ENCODE measurements at places on chromosomes 3 and 15.

DNA sequence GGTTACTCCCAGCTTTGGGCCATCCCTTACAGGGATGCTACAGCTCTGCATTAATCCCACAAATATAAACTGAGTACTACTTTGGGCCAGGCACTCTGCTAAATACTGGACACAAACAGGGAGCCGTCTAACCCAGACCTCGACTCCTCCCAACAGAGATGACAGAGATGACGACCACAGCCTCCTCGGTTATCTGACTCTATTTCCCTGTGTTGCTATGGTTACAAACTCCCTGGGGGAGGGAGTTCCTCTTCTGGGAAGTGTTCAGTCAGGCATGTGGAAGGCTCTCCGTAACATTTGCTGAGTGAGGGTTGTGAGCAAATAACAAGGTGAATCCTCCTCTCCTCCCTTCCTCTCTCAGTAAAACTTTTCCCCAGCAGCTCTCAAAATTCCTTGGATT, 6.7 kb upstream of the CMTM7 start:
- no peak for DNase-seq

DNA sequence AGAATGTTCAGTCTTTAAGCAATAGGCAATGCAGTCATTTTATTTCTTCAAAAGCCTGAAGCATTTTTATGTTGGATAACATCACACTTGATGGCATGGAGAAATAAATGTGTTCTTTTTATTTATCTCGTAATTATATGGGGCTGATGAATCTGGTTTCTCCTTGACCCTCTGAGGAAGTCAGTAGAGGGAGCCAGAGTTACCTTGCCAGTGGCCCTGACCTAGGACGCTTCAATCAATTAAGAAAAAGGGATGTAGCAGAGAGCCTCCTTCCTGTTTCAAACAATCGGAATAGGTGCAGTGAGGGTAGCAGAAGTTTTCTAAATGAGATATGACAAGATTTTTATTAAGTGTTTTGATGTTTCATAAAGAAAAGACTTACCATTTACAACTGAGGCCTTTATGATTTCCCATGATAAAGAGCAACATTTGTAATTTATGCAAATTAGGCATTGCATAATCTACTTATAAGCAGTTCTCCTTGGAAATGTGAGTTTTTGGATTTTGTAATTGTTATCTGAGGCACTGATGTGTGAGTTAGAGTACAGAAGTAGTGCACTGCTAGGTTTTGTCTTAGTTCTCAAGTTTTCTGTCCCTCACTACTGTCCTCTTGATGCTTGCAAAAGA, 129.1 kb downstream of the RAP2B start:
- DNase-seq = no peak

DNA sequence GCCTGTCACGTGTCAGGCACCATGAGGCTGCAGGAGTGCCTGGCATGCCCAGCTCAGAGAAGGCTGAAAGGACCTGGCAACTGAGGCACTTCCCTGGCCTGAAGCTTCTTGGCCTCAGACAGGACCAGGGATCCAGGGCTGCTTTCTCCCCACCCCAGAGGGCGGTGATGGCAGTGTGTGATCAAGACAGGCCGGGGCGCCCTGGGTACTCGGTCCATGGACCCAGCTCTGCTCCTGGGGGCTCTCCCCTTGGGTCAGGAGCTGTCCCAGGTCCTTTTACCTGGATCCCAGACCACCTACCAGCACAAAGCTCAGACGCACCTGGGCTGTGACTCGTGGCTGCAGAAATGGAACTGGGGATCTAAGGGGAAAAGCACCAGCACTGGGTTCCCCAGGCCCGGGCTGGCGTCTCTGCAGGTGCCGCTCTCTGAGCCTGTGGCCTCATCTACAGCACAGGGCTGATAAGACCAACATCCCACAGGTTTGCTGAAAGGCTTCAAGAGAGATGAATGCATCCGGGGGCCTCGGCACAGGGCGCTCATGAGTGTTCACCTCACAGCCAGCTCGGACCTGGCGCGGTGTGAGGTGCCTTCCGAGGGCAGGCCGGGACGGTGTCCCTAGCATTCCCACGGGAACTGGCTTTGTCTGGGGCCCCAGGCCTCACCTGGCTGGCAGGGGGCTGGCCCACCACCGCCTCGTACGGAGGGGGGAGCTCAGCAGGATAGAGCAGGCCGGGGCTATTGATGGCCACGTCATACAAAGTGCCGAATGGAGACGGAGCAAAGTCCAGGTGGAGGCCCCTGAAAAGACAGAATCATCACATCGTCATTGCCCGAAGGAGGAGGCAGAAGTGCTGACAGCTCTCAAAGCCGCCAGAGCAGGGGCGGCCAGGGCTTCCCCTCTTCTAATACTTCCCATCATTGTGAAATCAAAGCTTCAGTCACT, 133.6 kb downstream of the NSMCE3 start:
- no peak for DNase-seq

- DNase-seq = no peak
Observed at GRCh38 chr15:31261266-31262142, 65.1 kb upstream of the KLF13 start.

DNA sequence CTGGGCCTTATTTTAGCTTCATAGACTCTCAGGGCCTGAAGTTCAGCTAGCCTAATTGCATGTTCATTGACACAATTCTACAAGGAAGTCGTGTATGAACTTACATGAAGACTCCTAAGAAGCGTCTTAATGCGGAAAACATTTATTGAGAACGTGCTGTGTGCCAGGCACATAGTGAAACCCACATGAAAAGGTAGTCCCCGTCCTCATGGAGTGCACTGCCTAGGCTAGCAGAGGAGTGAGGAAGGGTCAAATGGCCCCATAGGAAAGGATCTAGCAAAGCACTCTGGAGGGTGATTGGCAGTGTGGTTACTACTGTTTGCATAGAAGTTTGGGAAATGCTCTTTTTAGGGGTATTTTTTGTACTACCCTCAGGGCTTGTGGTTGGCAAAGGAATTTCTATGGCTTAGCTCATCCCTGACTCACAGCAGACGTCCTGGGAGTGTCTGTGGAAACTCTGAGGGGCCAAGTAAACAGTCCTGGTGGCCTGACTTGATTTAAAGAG, 854 bp upstream of the NPTN start:
- DNase-seq = no peak

DNA sequence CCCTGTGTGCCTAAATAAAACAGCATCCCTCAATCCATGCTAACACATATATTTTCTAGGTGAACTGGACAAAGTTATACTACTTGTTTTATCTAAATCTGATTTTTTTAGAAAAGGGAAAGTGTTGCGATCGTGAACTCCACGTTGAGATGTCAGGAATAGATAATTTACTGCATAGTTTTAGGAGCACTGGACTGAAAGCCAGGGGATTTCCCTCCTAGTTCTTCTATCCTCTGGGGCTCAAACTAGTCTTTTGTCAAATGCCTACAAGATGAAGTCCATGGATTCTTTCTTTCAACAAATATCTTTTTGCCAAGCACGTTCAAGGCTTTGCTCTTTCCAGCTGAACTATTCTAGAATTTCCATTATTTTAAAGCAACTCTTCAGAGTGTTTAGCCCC, 617 bp upstream of the HPS3 start:
- DNase-seq = no peak

DNA sequence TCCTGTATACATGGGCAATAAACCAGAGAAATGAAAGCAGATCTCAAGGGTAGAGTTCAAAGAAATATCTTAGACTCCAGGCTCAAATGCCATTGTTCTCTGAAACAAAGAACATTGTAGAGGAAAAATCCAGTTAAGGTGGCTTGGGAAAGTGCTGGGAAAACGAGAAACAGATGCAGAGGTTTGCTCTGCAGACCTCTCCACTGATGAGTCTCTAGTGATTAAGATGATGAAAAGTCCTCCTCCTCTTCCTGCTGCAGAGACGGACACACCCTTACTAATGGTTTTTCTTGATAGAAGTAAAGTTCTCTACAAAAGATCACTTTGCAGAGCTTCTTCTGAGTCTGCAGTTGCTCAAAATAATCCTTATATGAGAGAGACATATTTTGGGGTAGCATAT, 264.7 kb downstream of the GABRG3 start:
- no peak for DNase-seq

GRCh38 chr15:43879386-43880355, 52.9 kb downstream of the WDR76 start:
- no peak for DNase-seq

- DNase-seq = no peak
Observed at GRCh38 chr3:133899311-133899710, 3.6 kb upstream of the RAB6B start.

DNA sequence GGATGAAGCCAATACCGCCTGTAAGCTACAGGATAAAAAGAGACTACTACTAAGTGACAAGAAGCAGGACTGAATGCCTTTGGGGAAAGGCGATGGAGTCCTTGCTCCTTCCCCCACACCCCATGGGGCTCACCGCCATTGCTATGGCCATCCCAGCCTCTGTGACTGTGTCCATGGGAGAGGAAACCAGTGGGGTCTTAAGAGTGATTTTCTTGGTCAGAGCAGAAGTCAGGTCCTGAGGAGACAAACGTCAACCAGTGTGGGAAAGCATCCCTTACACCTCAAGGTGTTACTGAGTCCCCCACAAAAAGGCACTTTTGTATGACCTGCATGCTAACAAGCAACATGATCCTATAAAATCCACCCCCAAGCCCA, 913 bp downstream of the IMPDH2 start:
- no peak for DNase-seq

- DNase-seq = no peak
Observed at GRCh38 chr3:65938676-65939075, 100.0 kb downstream of the MAGI1 start.

GRCh38 chr3:158683230-158683962, 10.9 kb upstream of the LXN start:
- no peak for DNase-seq

- DNase-seq = no peak
Observed at GRCh38 chr3:139538733-139539132, 809 bp downstream of the RBP1 start.

- DNase-seq = no peak
Observed at GRCh38 chr3:197478746-197479668, 76.8 kb downstream of the BDH1 start.

DNA sequence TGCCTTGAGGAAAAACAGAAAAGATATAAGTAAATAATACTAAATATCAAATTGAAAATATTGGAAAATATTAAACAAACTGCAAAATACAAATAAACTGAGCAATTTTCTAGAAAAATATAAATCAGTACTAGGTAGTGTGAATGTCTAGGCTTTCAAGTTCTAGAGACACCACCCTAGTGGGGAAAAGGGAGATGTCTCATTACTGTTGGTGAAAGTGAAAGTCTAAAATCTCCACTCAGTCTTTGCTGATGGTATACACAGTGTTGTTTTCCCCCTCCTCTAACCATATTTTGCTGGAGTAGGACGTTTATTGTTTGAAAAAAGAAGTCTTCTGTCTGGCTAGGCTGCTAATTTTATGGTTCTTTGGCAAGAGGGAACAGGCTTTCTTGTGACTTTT, 1368.9 kb downstream of the OTOL1 start:
- no peak for DNase-seq

DNA sequence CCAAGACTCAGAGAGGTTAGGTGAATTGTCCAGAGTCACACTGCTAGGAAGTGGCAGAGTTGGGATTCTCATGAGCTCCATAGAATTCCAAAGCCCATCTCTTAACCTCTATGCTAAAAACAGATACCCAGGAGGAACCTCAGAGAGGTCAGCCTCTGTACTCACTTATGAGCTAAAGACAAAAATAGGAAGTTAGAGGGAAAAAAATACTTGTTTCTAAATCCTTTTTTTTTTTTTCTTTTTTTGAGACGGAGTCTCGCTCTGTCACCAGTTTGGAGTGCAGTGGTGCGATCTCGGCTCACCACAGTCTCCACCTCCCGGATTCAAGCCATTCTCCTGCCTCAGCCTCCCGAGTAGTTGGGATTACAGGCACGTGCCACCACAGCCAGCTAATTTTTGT, 31.4 kb downstream of the FSD2 start:
- no peak for DNase-seq

- DNase-seq = no peak
Observed at GRCh38 chr3:149384911-149385321, 7.5 kb upstream of the TM4SF1 start.

- no peak for DNase-seq
Observed at GRCh38 chr15:35306361-35306981, 221.4 kb upstream of the NANOGP8 start.

DNA sequence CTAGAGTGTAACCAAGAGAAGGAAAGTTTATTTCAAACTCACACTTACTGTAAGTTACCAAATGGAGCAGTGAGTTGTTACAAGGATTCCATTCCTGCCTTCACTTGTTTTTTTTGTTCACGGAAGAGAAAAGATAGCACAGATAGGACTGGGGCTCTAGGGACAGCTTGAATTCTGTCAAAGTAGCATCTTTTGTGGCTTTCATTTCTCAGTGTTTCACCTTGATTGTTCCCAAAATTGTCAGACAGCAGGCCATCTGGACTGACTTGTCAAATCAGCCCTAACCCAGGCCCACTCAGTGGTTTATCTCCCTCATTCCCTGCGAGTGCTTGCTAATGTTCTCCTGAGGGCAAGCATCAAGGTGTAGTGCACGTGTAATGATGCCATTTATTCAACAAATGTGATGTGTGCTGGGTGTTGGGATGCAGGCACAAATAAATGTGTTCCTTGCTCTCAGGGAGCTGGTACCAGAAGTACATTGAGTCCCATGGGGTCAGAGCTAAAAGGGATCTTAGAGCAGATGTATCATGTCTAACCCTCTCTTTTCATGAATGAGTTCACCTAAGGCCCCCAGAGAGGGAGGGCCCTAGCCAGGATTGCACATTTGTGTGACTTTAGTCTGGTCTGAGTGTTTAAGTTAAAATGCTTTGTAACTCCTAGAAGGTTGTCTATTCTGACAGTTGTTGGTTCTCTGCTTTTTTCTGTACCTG, 49.1 kb downstream of the PDHB start:
- DNase-seq = no peak

DNA sequence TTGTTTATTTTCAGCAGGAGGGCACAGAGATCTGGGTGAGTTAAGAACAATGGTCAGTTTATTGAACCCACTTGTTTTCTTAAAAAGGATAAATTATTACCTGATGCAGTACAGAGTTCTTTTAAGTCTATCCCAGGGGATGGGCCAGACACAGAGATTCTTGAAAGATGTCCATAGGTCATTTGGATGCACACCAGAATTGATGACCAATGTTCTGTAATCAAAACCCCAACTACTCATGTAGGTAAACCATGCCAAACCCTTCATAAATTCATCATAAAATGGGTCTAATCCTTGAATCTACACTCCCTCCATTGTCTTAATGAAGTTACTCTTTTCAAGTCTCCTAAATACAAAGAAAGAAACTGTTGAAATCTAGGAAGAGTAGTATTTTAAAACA, 273.0 kb upstream of the COL8A1 start:
- no peak for DNase-seq

DNA sequence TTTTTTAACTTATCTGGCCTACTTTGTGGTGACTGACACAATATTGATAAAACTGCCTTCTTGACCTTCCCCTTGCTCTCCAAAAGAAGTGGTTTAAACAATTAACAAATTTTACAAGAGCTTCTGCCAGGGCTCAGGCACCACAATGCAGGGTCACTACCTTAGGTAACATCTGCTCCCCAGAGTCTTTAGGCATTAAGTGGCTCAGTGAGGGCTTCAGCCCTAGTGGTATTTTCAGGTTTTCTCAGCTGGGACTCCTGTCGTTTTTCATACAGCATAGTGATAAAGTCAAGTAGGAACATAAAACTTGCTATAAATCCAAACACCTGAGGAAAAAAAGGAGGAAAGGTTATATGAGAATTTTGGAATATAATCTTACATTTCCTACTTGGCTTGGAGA, 18.9 kb downstream of the CMTM6 start:
- DNase-seq = no peak
